ENCODE measurements at places on chromosomes 12 and 14. TPM values are rescaled to one million over a fixed set of nuclear protein-coding genes. Genes with fewer than 3 reads are reported as not detected.
A peak's percentile ranks its signal among the peaks of the same experiment; 100 is the strongest.

FOXG1 gene
- total RNA-seq, result not detected

MGP gene
- total RNA-seq, result 2,401 TPM

HOXC13 gene
- not detected for total RNA-seq

CPNE6 gene
- total RNA-seq, result not detected

LRFN5 gene
- 3.6 TPM for total RNA-seq

TPH2 gene
- total RNA-seq, result not detected

AGAP2 gene
- 2.1 TPM for total RNA-seq

DNA sequence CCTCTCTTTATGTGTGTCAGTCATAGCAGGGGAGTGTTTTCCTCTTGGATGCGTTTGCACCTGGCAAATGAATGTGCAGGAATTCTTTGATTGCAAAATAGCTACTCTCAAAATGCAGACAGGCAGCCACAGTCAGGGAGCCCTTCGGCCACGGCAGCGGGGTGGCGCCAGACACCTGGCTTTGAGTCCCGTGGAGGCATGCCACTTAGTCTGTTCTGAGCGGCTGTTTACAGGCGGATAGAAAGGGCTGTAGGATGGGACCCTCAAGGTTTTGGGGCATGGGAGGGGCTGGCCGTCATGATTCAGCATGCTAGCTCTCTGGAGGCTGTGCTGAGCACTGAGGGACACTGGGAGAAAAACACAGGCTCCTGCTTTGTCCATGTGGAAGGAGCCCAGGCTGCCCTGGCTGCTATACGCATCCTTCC, 117.1 kb downstream of the SLC25A47 start:
- peak; percentile 91 for DNase-seq

- DNase-seq, result no peak
Observed at GRCh38 chr14:101843665-101844064, 82.2 kb downstream of the PPP2R5C start.

GRCh38 chr14:51228890-51229289, 11.2 kb upstream of the TMX1 start:
- DNase-seq, result no peak

- DNase-seq, result no peak
Observed at GRCh38 chr14:97944380-97944779, 1147.2 kb downstream of the VRK1 start.

DNA sequence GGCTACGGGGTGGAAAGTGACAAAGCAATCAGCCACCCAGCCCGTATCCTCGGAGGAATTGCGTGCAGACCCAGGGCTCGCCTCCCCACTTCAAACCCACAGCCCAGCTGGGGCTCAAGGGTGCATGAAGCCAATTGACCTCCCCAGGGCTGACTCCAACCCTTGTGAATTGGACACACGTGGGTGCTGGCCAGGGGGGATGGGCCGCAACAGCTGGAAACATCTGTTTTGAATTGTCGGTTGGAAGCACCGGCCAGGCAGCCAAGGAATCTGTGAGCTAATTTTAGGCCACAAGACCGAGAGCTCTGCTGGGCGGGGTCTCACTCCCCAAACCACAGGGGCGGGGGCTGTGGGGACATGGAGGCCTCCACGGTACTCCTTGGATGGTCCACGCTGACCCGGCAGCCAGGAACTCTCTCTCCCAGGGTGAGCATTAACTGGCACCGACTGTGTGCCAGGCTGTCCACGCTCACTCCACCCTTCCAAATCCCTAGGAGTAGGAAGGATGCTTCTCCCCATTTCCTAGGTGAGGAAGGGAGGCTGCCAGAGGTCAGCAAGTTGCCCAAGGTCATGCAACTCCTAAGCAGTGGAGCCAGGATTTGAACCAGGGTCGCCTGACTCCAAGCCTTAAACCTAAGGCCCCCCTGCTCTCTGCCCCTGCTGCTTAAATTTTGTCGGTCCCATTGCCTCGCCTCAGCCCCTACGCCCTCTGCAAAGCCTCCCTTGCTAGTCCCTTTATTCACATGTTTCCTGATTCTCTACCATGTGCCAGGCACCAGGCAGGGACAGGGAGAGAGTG, 11.9 kb upstream of the TMEM119 start:
- no peak for DNase-seq

- DNase-seq, result no peak
Observed at GRCh38 chr12:82930301-82930700, 243.6 kb downstream of the TMTC2 start.

DNA sequence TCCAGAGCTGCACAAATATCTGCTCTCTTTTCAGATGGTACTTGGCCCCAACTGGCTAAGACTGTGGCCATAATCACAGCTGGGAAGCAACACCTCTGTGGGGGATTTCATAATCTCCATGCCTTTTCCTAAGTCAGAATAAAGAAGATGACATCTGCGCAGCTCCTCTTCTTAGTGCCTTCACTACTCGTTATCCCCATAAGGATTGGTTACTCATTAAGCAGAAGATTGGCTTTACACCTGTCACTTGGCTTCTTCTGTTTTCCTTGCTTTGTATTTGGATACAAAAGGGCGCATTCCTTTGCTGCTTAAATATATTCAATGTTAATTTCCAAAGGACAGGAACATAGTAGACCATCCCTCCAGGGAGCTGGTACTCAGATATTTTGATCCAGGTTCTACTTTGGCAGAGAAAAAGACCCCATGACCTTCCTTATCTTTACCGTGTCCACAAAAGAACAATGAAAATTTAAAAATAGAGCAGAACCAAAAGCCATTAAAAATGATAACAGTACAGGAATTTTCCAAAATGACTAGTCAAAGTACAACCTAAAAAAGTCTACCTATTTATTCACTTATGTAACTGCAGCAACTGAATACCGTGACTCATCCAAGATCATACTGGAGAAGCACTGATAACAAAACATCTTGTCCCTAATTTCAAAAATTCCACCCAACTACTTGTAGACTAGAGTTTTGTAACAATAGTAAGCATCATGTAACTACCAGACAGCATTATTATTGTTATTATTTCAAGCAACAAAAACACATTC, 352.3 kb upstream of the TMPO start:
- DNase-seq, result no peak

GRCh38 chr14:68777644-68778043, 15.2 kb downstream of the ZFP36L1 start:
- peak; percentile 8 for DNase-seq

- DNase-seq, result no peak
Observed at GRCh38 chr12:8903646-8904045, 10.7 kb upstream of the PHC1 start.

DNA sequence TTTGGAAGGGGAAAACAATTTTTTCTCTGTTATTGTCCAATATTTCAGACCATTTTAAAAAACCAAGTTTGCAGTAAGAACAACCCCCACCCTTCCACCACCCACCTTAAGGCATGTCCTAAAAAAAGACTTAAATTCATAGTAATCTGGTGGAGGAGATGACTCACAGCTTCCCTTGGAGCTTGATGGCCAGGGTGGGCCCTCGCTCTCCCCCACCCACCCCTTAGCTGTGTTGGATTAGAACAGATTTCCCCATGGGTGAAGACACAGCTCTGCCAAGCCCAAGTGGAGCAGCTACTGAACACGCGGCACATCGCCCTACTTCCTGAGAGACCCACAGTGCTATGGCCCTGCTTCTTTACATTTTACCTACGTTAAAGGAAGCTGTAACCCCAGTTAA, 140.3 kb downstream of the GCH1 start:
- DNase-seq, result no peak

DNA sequence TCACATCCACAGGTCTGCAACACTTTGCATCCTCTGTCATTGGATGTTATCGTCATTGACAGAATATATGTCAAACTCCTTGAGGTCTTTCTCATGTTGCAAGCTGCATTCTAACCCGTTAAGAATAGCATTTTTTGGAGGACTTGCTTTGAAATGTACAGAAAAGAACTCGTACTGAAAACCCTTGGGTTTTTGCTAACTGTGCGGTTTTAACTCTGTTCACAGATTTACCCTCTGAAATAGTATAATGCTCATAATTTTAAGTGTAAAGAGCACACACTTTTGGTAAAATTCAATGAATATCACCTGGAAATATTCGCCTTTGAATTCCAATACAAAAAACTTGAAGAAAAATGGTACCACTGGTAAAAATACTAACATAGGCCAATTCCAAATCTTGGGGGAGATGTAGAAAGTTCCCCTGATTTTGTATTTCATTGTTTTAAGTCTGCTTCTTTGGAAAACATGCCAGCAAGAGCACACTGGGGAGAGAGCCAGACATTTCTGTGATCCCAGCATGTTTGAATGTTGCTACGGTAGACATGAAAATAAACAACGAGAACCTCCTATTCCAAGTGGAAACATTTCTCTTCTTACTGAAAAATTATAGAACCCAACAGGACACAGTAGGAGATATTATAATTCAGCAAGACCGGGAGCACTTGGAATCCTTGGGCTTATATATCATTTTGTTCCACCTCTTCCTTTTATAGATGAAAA, 446.0 kb downstream of the AEBP2 start:
- no peak for DNase-seq

GRCh38 chr14:92656306-92657081, 91.9 kb downstream of the LGMN start:
- no peak for DNase-seq

DNA sequence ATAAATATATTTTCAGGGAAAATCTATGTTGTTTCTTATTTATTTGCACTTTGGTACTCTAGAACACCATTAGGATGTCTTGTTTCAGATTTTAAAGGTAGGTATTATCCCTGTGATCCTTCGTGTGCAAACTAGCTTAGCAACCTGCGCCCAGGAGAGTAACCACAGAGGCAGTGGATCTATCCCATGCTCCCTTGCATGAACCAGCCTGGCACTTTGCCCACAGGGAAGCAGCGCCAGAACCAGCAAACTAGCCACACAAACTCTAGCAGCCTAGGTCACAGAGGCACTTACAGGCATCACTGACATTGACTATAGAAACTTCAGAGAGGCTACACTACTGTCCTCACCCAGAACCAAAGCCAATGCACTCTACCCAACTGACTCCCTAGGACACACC, 76.1 kb downstream of the TSHR start:
- DNase-seq, result no peak

DNA sequence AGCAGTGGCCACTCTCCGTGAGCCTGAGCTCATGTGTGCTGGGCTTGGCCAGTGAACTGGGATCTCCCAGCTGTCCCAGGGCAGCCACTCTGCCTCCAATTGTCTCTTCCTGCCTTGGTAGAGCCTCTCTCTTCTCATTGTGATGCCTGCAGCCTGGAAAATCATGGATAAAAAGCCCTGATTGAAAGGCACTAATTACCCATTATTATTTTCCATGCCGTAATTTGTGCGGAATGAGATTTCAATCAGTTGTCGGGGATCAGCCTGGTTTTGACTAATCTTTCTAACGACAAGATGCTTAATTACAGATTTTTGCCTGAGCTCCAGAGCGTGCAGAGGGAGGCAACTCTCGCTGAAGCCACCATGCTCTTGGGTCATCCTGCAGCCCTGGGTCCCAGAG, 52.7 kb downstream of the ESRRB start:
- DNase-seq, result no peak

- no peak for DNase-seq
Observed at GRCh38 chr12:105819549-105819948, 319.2 kb downstream of the NUAK1 start.

DNA sequence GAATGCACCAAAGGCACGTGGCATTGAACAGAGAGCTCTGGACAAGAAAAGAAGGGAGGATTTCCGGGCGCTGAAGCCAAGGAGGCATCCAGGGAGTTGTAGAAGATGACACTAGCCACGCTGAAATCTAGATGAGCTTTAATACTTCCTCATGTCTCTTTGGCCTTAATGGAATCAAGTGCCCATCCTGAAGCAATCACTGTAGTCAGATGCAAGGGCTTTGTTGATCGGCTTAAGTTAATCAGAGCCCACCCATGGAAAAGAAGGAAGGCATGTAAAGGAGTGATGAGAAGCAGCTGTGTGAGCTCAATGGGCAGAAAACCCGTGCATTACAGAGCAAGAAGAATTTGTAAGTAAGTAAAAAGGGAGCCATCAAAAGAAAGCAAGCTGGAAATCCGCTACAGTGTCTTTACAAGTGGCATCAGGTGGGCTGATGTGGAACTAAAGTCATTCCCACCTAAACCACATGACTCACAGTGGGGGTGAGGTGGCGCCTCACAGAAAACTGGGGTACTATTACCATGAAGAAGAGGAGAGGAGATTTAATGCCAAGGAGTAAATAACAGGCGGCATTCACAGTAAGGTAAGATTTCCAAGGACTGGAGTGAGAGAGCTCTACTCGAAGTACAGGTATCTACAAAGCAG, 48.4 kb downstream of the NDUFA12 start:
- no peak for DNase-seq

DNA sequence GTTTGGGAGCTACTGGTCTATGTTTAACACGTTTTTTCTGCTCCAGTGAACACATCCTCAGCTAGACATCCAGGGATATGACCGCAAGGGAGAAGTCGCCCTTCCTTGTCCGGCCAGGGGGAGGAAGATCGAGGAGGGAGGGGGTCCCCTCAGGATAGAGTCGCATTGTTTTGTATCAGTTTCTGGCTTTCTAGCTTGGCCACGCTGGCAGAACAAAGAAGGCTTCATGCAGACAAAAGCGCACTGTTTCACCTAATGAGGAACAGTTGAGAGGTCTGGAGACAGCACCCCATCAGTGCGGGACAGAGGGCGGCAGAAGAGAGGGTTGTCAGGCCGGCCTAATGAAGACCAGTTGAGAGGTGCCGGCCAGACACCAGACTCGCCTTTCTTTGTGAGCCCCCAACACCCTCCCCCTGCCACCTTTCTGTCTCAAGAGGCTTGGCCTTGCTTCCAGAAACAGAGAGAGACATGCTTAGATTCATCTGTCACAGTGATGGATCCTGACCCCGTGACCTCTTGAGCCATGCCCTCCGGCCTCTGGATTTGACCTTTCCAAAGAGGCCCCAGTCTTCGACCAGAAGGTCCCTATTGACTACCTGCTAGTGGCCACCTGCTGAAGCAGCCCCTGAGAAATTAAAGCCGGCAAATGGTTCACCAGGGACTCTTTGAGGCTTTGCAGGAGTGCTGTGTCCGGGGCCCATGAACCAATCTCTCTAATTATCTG, 254.7 kb upstream of the TBX3 start:
- no peak for DNase-seq

DNA sequence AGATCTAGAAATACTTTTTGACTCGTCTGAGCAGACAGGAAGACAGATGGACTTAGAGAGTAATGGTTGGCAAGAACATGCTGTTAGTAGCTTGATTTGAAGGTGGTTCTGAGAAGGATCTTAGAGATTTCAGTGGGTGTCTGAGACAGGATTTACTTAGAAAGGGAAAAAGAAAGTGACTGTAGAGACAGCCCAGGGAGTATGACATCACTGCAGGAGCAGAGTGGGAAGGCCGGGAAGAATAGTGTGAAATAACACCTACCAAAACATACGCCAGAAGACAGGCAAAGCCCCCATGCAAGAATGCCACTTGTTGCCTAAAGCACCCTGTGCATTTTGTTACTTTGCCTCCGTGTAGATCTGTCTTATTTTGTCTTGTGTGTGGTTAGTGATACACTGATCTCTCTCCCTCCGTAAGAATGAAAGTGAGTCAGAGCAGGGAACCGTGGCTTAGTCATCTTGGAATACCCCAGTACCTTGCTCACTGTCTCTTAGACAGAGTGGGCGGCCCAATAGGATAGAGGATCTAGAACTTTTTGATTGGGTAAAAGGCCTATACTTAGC, 161.3 kb upstream of the IFNG-AS1 start:
- no peak for DNase-seq
